ENCODE measurements at places on chromosomes 2 and 18.

DNA sequence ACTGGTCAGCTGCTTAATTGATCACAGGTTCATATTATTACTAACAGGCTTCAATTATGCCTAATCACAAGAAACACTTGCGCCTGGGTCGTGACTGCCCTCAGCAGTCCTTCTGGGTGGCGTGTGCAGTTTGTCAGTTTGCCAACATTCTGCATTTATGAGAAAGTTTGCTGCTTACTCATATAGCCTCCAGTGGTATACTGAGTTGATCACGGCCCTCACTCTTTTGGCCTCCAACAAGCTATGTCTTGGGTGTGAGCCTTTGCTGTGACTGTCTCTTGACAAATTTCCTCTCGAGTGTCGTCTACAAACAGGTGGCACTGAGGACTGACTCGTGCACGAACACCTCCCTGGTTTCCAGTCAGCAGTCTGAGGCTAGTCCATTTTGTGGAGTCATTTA is 27.3 kb downstream of the DCDC2C start:
- no peak for DNase-seq

- no peak for DNase-seq
Observed at GRCh38 chr2:227655454-227655853, 11.2 kb upstream of the SCYGR5 start.

GRCh38 chr18:12361770-12362378 is 15.2 kb downstream of the AFG3L2 start:
- DNase-seq = no peak

- DNase-seq = no peak
Observed at GRCh38 chr2:226002438-226002837, 602.9 kb downstream of the NYAP2 start.

GRCh38 chr18:76764291-76764901 is 58.0 kb upstream of the ZNF236 start:
- DNase-seq = no peak

- no peak for DNase-seq
Observed at GRCh38 chr2:20563833-20564232, 87.1 kb downstream of the HS1BP3 start.

DNA sequence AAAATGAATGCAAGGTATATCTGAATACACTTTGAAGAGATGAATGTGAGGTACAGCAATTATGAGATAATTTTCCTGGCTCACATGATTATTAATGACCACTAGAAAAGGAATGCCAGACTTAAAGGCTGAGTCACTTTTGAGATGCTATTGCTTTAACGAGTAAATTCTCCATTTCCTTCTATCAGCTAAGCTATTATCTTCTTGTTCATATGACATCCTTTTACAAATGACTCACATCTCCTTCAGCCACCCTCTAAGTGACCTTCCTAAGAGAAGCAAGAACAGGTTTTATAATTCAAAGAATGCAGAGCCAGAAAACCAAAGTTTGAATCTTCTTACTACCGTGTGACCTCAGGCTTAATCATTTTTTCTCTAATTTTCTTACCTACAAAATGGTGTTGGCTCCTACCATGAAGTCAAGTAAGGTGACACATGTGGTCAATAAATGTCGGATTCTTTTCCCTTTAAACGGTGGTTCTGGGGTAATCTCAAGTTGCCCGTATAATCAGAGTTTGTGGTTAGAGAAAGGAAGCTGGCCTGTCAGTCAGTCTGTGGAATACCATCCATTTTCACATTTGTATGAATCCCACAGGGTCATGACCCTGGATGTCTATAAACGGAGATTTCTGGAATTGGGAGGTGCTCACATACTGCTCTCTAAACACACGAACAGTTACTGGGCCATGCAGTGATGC is 184.0 kb upstream of the PID1 start:
- no peak for DNase-seq

DNA sequence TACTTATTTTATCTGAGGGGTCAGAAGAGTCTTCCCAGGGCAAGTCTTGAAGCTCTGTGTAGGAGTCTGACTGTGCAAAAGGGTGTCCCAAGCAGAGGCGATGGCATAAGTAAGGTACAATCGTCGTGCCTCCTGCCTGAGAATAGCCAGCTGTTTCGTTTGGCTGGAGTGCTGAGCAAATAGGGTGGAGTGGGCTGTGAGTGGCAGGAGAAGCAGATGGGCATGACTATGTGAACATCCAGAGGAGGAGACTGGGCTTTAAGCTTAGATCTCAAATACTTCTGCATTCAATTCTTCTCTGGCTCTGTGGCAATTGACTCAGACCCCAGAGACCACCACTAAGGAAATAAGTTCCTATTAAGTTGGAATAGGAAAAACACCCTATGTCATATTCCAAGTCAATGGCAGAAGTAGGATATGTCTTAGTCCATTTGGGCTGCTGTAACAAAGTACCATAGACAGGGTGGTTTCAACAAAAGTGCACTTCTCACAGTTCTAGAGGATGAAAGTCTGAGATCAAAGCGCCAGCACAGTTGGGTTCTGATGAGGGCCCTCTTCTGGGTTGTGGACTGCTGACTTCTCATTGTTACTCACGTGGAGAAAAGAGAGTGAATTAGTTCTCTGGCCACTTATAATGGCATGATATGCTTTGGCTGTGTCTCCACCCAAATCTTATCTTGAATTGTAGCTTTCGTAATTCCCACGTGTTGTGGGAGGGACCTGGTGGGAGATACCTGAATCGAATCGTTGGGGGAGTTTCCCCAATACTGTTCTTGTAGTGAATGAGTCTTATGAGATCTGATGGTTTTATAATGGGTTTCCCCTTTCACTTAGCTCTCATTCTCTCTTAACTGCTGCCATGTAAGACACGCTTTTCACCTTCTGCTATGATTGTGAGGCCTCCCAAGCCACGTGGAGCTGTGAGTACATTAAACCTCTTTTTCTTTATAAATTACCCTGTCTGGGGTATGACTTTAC is 120.2 kb downstream of the LPIN1 start:
- no peak for DNase-seq

GRCh38 chr2:18540872-18541271 is 19.6 kb downstream of the RDH14 start:
- no peak for DNase-seq

DNA sequence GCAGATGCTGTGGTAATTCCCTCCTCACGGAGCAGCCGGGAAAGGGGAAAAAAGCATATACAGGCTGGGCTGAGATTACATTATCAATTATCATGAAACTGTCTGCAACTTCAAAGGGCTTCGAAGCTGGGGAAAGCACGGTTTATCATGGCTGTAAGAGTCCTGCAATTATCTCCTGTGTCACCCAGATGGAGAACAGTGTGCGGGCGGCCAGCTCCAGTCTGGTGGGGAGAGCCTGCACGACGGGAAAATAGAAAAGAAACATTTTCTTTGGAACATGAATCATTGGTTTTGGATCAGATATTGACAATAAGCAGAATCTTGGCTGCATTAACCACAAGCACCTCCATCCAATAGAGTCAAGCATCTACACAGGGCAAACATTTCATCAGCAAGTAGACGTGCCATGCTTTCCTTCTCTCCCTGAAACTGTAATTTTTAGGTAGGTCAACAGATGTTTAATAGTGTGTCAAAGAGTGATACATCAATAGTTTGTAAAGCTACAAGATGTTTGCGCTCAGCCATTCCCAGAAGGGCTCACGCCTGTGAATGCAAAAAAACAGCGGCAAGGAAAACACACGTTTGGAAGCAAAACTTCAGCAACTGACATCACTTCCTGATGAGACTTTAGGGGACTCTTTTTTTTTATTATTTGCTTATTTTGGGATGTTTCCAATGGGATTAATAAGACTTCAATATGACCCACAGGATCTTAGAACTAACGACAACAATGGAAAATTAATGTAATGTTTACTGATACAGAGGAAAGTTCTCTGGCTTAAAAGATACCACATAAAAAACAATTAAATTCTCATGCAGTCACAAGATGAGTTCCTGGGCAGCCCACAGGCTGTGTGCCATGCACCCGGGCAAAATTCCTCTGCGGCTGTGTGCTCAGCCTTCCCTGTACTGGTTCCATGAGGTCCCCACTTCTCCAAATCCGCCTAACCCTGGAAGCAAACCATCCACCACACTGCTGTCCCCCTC is 111.0 kb upstream of the SALL3 start:
- no peak for DNase-seq

DNA sequence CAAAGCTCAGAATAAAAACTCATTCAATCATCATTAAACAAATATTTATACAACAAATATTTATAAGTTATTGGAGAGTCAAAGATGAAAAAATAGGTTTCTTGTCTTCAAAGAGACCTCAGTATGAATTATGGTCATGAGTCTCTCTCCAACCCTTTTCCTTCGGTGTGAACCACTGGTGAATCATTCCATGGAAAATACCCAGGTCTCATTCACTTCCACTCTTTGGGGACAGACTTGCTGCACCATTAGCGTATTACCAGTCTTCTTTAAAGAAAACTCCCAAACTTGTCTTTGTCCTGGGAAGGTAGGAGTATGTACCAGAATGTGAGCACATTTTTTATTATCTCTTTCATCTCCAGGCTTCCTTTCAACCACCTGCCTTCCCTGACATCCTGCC is 257.4 kb upstream of the RBMS1 start:
- no peak for DNase-seq

- no peak for DNase-seq
Observed at GRCh38 chr2:216644842-216645635, 11.8 kb downstream of the IGFBP2 start.

DNA sequence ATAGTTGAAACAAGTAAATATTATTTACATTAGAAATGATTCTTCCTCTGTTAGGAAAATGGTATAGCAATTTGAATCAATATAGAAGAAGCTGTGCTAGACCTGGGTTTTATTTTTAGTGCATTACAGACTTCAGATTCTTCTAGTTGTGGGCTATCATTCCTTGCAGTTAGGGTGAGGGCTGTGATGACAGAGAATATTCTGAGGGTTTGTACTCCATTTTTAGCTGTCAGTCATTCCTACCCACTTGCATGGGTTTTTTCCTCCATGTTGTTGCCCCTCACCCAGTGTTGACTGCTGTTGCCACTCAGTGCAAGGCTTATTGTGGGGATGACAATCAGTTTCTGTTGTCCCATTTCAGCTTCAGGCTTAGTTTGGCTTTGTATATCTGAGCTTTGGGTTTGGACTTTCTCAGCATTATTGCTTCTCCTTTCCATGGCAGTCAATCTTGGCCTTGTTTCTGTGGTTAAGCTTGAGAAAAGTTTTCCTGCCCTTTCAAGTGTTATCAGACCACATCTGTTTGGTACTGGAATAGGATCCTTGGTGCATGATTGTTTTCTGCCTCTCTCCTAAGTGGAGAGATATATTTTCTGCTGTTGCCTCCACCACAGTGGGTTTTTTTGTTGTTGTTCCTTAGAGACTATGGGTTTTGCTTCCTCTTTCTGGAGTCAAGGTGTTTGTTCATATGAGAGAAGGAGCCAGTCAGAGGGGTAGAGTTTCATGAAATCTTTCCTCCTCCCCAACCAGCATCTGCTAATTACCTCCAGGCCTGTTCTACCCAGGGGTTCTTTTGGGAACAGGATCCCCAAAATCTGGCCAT is 312.7 kb upstream of the CWC22 start:
- no peak for DNase-seq

- DNase-seq = no peak
Observed at GRCh38 chr2:113150258-113150601, 22.8 kb downstream of the IL1RN start.

DNA sequence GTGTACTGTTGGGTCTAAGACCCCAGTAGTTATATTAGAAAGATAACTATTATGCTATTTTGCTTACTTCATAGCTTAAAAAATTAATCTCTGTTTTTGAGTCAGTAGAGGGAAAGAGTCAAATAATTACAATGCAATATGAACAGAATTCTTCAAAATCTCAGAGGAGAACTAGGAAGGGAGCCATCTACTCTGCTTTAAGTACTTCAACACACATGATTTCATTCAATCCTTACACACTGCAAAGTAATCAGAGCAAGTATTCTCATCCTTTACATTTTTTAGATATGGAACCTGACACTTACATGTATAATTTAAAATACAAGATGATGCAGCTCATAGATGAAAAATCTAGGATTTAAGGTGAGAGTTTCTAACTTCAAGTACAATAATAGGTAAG is 27.7 kb downstream of the COL5A2 start:
- no peak for DNase-seq

- DNase-seq = no peak
Observed at GRCh38 chr2:155310589-155310988, 612.1 kb downstream of the KCNJ3 start.

- DNase-seq = no peak
Observed at GRCh38 chr2:119536211-119536610, 8.0 kb upstream of the CFAP221 start.

- no peak for DNase-seq
Observed at GRCh38 chr2:121501554-121501953, 29.1 kb upstream of the RNU4ATAC start.

- no peak for DNase-seq
Observed at GRCh38 chr2:127356531-127356930, 31.2 kb downstream of the MAP3K2 start.

- no peak for DNase-seq
Observed at GRCh38 chr2:85371045-85371444, 16.5 kb downstream of the ELMOD3 start.

DNA sequence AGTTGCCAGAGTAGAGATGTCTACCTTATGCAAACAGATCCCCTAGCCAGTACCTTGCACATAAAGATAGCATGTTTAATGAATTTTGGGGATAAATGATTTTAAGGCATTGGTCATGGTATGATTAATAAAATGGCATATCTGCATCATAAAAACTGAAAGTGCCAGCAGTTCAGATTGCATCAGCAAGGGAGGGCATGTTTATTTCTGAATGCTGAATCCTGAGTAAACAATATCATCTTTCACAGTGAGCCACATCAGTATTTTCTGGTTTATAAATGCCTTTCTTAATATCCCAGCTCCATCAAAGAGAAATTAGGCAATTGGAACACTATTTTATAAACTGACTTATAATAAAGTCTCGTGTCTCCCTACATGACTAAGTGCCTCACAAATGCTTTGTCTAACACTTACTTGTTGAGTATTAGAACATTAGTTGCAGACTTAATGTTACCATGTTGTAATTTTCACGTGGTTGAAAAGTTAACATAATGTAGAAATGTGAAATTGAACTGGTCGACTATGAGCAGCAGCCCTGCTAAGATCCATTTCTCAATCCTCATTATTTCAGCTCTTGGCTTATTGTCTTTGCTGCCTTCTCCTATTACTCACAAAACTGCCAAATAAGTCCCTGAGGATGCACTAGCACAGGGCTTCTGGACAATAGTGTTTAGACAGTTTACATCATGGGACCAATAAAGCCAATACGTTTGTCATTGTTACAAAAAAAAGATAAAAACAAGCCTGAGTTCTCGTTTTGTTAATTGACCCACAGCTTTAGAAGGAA is 48.0 kb downstream of the LANCL1 start:
- DNase-seq = no peak

DNA sequence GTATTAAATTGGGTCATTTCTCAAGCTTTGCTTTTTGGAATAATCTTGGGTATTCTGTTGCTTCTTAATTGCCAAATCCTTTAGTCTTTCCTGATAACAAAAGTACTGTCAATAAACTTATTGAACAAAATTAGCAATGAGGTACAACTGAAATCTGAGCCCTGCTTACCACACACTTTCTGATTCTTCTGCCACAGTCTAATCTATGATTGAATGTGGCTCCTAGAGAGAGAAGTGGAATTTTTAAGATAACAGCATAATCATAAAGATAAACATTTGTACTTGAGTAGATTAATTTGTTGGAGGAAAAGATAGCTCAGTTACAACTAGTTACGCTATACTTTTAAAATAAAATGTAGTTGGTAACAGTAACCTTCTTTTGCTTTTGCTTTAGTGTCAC is 354.8 kb downstream of the CELF4 start:
- no peak for DNase-seq

GRCh38 chr2:128374711-128375413 is 56.2 kb upstream of the HS6ST1 start:
- no peak for DNase-seq
